Activated CD4-positive, alpha-beta T cell treated with anti-CD3 and anti-CD28 coated beads for 4 hours (primary cell): ENCODE measurements at places on chromosomes 16 and 17.

DNA sequence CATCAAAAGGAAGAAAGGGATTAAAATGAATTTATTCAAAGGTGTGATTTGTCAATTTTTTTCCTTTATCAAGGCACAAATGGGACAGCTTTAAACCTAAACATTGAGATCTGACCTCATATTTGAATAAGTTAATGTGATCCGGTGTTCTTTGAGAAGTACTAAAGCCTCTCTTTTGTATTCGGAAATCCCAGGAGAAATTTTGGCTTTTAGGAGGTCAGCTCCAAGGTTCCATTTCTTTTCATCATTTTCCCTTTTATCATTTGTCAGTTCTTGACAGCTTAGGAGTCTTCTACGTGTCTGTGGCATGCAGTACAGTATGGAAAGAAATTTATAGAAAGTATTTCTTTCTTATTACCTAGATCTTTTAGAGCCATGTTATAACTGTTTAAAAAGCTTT, 873.4 kb upstream of the CDH8 start:
- no peak for DNase-seq

- DNase-seq = no peak
These were observed 715.0 kb upstream of the CDH8 start for GRCh38 chr16:62751218-62751617.

DNA sequence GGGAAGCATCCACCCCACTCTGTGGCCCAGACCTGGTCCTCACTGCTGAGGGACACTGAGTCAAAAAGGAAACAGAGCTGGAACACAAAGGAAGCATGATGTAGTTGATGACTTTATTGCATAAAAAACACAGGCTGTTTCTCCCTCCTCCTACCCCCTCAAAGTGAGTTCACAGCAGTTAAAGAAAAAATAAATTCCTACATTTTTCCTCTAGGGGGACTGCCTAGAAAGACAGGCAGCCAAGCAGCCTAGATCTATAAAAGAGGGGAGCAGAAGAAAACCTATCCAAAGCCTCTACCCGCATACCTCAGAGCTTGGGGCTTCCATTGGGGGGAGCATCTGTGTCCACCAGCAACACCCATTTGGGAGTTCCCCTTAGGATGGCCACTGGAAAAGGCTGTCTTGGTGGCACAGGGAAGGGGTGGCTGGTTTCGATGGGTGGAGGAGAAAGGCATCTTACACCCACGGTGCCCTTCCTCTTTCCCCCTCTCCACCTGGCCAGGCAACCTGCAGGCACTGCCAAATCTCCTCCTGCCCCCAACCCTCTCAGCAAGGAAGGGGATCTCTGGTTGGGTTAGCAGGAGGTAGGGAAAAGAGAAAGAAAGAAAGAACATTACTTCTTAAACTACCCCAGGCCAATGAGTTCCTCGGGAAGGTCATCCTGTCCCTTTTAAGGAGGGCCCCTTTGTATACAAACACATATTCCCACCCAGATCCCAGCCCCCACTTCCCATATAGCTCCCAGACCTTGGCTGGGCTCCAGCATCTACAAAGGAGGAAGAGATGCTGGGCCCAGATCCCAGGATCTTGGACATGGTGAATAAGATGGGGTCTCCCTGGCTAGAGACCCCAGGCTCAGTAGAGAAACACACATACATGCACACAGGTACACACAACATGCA, 4.0 kb upstream of the SCRN2 start:
- DNase-seq = no peak

DNA sequence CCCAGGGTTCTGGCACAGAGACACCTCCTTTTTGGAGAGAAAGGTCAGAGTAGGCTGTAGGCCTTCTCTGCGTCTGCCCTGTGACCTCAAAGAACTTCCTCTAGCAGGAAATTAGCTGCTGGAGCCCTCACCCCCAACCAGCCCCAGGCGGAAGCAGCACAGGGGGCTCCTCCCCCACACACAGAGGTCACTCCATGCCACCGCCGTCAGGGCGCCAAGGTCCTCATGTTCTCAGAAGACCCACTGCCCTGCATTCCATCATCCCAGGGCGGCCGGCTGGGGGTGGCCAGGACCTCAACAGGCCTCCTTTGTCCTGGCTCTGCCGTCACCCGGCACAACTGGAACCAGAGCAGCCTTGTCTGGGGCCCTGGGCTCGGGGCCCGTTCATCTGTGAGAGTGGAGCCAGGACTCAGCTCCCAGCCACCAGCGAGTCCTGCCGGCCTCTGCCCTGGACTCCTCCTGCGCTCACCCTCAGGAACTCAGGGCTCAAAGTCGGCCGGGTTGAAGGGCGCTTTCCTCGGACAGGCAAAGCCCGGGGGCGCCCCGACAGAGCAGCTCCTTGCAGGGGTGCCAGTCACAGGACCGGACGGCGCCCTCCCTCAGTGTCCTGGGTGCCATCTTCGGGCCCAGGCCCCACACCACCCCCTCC, 1.2 kb downstream of the TMC6 start:
- no peak for DNase-seq

- no peak for DNase-seq
These were observed 10.9 kb upstream of the NT5C start for GRCh38 chr17:75142236-75142971.

DNA sequence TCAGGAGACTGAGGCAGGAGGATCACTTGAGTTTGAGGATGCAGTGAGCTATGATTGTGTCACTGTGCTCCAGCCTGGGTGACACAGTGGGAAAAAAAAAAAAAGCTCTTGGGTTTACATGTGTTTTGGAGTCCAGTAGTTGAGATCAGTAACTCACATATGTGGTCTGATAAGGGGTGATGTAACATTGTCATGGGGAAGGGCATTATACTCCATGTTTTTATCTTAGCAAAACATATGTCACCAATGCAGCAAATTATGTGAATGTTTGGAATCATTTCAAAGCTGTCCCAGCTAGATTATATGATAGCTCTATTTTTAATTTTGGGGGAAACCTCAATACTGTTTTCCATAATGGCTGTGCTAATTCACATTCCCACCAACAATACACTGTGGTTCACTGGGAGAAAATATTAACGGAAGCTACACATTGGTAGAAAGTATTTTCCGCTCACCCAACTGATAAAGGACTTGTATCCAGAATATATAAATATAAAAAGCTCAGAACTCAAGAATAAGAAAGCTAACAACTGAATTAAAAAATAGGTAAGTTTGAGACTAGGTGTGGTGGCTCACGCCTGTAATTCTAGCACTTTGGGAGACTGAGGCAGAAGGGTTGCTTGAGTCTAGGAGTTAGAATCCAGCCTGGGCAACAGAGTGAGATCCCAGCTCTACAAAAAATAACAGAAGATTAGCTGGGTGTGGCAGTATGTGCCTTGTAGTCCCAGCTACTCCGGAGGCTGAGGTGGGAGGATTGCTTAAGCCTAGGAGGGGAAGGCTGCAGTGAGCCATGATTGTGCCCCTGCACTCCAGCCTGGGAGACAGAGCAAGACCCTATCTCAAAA, 224.1 kb upstream of the TBX2 start:
- DNase-seq = no peak

DNA sequence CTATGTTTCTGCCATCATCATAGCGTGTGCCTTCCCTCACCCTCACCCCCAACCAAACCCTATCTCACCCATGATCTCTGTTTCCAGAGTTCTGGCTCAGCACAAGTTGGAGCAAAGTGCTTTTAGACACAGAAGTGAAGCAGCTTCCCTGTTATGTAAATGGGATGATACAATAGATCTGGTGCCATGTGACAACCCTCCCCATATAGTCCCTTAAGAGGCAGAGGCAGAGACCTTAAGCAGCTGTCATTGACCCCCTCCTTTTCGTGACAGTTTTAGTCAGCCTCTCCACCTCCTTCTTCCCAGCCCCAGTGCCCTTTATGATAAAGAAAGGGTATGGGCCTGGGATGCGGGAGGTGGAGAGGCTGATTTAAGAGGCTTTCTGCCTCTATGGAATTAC, 40.3 kb upstream of the MED13 start:
- no peak for DNase-seq

DNA sequence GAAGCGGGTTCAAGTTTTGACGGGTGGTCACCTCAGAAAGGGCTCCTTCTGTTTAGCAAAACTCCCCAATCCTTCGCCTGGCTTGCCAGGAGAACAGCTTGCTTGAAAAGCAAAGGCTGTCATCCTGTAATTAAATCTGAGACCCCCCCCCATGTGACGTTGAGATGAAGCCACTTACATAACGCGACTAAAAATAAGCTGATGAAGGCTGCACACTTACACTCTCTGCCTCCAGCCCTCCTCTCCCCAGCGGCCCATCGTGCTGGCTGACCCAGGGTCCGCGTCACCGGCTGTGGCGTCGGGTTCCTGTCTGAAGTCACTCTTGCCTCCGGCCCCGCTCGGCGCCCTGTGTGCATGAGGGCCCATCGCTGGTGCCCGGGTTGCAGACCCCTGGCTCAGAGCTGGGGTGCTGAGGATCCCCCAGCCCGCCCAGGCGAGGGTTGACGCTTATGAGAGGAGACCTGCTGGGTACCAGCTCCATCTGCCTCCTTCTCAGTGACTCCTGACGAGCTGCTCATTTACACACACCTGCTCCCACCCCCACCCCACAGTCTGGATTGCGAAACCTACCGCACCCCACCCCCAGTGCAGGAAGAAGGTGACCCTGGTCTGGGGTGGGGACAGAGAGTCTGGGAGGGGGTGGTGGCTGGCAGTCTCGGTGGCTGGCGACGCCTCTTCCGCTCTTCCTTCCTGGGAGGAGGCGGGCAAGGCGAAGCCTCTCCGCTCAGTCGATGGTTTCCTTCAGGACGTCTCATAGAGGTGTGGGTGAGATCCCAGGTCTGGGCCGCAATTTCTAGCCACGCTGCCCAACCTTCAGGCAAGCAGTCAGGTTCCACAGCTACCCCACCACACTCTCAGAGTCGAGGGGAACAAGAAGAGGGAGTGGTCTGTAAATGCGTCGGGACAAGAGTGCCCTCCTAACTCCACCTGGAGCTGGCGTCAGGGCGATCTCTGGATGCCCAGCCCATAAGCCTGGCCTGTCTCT, 3.1 kb upstream of the BAIAP2 start:
- DNase-seq = no peak

- DNase-seq = no peak
These were observed 56.0 kb upstream of the SMURF2 start for GRCh38 chr17:64718058-64718457.

DNA sequence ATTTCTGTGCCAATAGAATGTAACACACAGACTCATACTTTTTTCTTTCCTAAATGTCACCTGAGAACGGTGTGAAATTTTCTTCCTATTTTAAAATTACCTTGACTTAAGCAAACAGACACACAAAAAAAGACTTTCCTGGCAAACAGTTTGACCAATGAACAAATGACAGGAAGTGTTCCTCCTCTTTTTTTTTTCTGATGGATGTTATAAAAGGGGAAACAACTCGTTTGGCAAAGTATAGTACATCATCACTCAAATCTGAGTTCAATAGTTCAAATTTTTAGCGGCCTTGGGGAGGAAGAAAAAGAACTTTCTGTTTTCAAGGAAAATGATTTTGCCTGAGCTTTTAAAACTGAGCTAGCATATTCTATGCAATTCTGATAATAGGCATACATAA, 19.8 kb downstream of the HS3ST3A1 start:
- no peak for DNase-seq

GRCh38 chr16:64730261-64730660, 391.6 kb downstream of the CDH11 start:
- no peak for DNase-seq

GRCh38 chr16:84207879-84208278, 16.9 kb downstream of the ADAD2 start:
- no peak for DNase-seq

DNA sequence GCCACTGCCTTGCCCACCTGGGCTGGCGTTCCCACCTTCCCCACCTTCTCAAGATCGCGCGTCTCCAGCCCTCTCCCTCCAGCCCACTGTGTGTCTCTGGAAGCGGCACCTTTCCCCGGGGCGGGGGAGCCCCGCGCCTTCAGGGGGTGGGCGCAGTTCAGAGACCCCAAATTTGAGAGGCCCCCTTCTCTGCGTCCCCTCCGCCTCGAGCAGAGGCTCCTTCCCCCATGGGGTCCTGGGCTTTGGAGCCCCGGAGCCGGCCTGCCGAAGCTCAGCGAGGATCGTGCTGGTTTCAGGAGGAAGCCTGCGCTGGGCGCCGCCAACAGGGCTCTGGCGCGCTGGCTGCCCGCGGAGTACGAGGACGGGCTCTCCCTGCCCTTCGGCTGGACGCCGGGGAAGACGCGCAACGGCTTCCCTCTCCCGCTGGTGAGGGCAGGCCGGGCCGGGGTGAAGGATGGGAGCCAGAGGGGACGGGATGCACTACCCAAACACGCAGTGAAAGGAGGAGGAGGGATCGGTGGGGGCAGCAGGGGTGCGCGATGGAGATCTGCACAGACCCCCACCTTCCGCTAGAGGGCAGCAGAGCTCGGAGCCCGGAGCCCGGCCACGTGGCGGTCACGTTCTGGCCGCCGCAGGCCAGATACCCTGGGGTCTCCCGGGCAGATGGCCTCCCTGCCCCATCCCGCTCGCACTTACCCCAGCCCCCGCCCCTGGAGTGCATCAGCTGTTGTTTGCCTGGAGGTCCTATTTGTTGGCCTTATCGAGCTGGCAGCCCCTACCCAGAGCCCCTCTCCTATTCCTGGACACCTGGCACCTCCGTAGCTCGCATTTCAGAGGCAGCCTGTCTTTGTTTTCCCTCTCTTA, 11.1 kb downstream of the LPO start:
- DNase-seq = peak; percentile 78

DNA sequence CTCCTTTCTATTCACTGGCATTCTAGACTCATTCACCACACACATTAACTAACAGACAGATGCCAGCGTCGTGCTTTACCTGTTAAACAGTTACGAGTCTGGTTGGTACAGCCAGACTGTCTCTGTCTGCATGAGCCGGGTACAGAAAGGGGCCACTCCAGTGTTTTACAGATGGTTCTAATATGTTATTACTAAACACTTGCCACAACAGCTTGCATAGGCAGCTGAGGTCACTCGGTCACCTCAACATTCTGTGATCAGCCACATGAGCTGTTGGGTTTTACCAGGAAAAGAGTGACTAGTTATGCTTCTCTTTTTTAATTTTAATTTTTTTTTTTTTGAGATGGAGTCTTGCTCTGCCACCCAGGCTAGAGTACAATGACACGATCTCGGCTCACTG, 25.2 kb downstream of the CD300A start:
- no peak for DNase-seq

DNA sequence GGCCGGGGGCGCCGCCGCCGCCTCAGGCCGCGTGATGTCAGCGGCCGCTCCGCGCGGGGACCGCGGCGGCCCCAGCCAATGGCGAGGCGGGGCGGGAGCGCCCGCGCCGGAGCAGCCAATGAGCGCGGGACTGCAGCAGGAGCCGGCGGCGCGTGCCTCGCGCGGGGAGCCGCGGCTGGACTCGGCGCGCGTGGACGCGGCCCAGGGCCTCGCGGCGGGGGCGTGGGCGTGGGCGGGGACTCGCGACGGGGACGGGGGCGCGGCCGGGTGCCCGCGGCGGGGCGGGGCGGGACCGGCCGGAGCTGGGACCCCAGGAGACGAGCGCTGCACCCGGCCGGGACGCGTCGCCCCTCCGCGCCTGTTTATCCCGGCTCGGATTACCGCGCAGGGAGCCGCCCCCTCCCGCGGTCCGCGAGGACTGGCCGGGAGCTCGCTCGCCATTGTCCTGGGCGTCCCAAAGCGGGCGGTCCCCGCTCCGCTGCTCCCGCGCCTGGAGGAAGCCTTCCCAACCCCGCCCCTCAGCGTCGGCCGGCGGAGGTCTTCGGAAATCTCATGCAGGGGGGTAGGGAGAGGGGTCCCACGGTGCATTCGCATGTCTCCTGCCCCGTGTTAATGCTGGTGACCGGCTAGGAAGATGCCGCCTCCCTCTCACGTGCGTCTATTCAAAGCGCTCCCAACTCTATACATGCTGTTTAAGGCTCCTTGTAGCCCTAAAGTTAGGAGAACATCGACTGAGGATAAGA, at the start of gene RNF157:
RNF157 (minus strand) TSS at position 33 of the 743 bp plus-strand sequence. CDS start 253 bp downstream, outside the sequence.
- DNase-seq = peak; percentile 60
